ENCODE measurements at places on chromosomes 3 and 15.
A peak's percentile ranks its signal among the peaks of the same experiment; 100 is the strongest.

DNA sequence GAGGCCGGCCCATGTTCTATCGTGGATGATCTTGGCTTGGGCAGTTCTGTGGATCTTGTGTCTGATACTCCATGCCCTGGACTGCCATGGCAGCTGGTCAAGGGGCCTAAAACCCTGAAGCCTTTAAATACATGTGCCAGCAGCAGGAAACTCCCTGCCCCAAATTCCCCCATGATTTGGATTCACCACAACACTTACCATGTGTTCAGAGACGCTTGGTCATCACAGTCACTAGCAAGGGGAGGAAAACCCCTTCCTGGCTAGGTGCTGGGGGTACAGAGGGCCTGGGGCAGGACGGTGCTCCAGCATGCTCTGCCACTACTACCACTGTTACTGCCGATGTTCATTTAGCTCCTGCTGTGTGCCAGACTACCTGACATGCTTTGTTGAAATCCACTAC lies 94.4 kb downstream of the DNAJB8 start:
- DNase-seq = no peak

DNA sequence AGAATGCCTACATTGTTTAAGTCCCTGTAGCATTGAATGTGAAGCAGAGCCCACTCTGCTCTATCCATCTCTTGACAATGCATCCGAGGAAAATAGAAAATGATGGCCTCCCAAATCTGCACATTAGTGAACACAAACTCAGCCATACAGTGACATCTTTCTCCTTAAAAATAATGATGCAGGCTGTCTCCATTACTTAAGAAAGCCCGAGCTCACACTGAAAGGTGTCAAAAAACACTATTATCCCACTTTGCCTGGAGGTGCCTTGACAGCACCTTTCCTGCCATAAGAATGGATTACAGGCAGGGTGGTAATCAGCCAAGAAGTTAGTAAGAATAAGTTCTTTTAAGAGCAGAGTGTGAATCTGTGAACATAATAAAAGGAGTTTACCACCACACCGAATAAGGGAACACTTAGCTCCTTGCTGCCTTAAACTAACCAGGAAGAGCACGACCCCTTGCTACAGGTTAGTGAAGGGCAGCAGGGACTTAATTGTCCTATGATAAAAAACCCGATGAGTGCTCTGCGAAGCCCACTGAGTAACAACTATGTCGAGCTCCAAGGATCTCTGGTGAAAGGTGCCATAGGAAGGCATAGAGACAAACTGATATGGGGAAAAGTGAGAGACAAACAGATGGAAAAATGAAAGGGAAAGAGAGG lies 123.2 kb upstream of the TUSC7 start:
- no peak for DNase-seq

DNA sequence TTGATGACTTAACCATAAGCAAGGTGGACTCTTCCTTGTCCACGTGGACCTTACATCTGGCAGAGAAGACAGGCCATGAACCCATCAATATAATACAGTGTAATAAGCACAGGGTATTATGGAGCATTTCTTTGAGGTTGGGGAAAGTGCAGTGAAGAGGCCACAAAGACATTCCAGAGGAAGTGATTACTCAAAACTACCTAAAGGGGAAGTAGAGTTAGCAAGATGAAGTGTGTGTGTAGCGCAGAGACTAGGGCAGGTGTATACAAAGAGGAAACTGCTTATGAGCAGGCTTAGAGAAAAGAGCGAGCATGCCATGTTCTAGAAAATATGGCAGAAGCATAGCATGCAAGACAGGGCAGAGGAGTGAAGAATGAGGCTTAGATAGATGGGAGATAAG lies 17.9 kb downstream of the CP start:
- no peak for DNase-seq

DNA sequence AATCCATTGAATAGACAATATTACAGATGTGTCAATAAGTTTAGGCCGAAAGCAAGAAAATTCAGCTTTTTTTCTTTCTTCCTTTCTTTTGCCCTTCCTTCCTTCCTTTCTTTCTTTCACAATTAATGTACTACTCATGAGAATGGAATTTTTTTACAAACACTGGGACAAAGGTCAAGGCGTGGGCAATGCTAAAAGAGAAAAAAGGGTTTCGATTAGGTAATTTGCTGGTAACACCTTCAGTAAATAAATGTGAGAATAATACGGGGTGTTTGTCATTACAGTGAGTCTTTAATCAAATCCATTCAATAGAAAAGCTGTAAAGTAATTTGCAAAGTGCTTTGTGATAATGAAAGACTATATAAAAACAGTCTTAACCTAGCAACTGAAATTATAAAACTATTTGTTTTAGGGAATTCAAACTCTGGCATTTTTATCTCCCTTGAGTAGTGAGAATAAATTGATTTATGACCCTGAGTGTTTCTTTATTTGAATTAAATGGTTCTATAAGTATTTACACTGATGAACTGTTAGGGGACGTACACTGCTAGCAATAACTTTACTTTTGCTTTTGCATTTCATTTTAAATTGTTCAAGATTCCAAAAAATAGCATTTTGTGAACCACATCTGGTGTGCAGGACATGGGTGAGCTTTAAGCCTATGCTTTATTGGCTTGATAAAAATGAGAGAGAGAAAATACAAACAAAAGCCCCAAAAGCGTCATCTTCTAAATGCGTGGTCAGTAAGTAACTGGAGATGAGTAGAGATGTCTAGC lies 104.2 kb upstream of the THRB start:
- DNase-seq = no peak

GRCh38 chr3:188097791-188098190 lies 56.2 kb upstream of the LPP start:
- DNase-seq = no peak

- DNase-seq = peak; percentile 60
Measured at GRCh38 chr3:171028025-171028778, 1.7 kb upstream of the SLC2A2 start.

- DNase-seq = no peak
Measured at GRCh38 chr15:81069356-81069755, 64.7 kb upstream of the CFAP161 start.

GRCh38 chr3:122563717-122564025 lies 429 bp downstream of the PARP9 start:
- DNase-seq = no peak

GRCh38 chr3:189262746-189263145 lies 91.0 kb downstream of the TPRG1 start:
- DNase-seq = peak; percentile 28

DNA sequence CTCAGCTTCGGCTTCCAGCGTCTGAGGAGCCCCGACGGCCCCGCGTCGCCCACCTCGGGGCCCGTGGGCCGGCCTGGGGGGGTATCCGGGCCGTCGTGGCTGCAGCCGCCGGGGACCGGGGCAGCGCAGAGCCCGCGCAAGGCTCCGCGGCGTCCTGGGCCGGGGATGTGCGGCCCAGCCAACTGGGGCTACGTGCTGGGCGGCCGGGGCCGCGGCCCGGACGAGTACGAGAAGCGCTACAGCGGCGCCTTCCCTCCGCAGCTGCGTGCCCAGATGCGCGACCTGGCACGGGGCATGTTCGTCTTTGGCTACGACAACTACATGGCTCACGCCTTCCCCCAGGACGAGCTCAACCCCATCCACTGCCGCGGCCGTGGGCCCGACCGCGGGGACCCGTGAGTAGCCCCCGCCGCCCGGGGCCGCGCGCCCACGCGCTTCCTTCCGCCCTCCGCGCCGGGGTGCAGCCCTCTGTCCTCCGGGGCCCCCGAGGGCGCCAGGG lies 462 bp downstream of the EDEM1 start:
- DNase-seq = no peak

- DNase-seq = no peak
Measured at GRCh38 chr15:32956006-32956405, 238.2 kb downstream of the GREM1 start.

GRCh38 chr3:128316481-128316891 lies 150.2 kb downstream of the DNAJB8 start:
- DNase-seq = no peak

DNA sequence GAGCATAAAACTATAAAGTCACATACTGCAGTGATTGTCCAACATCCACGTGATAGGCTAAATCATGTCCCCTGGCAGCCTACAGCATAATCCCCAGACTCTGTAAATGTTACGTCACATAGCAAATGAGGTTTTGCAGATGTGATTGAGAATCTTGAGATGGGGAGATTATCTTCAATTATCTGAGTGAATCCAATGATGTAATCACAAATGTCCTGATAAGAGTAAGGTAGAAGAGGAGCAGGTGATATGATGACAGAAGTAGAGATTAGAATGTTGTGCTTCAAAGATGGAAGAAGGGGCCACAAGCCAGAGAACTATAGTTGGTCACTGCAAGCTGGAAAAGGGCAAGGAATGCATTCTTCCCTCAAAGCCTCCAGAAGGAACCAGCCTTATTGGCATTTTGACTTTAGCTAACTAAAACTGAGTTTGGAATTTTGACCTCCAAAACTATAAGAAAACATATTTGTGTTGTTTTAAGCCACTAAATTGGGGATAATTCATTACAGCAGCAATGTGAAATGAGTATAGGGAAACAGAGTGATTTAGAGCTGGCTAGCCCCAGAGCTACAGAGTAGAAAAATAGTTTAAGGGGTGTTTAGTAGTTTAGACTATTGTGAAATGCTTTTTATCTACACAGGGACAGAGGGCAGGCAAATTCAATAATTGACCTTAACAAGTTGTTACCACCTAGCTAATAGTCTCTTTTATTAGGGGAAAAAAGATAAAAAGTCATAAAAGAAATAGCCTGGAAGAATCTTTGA lies 15.2 kb downstream of the SLC2A2 start:
- no peak for DNase-seq

- no peak for DNase-seq
Measured at GRCh38 chr3:124635169-124635539, 95.1 kb upstream of the UMPS start.

- DNase-seq = peak; percentile 45
Measured at GRCh38 chr3:57048052-57048671, 12.3 kb upstream of the SPATA12 start.

GRCh38 chr15:92395098-92395635 lies 1.5 kb downstream of the ST8SIA2 start:
- no peak for DNase-seq

DNA sequence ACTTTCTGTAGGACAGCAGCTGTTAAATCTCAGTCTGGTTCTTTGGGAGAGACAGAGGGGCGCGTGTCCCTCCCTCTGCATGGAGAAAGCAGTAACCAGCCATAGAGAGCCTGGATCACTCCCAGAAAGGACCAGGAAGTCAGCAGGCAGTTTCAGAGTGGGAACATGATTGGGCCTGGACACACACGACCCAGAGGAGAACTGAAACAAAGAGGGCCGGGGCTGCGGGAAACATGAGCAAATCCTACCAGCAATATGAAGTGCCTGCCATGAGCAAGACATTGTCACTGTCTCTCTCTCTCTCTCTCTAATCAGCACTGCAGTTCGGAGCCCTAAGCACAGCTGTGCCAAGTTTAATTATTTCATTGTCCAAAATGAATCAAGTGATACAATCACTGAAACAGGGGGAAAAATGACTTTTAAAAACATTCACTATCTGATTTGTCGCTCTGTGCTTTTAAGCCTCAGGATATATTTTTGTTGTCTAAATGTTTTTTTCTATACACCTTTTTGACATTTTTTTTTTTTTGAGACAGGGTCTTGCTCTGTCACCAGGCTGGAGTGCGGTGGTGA lies 17.6 kb downstream of the MUC13 start:
- no peak for DNase-seq

DNA sequence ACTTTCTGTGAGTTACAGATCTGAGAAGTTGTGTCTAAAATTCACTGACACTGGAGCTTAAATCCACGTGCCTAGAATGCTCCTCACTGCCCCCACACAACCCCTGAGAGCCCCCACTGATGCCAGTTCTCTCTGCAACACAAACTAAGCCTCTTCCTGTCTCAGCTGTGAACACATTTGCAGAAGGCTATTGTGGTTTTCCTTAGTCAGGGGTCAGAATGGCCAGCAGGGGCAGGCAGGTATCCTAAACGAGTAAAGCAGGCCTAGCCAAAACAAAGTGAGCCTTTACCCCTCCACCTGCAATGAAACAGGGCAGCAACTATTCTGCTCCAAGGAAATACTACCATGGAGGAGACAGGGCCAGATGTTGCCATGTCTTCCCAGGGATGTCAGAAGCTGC lies 78.6 kb downstream of the FHIT start:
- DNase-seq = no peak

- DNase-seq = no peak
Measured at GRCh38 chr15:43955140-43955539, 128.3 kb downstream of the WDR76 start.

DNA sequence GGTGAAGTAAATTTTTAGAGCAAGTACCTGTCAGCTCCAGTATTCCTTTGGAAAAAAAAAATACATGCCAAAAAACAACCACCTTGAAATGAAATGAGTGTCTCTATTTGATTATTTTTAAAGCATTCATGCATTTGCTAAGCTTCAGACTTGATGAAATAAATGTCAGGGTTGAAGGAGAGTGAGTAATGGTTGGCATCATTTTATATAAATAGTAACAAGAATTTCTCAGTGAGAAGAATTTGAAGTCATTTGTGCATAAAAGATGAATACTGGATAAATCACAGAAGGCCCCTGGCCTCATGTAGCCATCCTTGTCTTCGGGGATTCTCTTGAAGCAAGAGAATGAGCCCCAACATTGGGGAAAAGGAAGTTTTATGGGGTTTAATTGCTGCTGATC lies 318.4 kb downstream of the LPP start:
- DNase-seq = no peak

Measured in NCI-H1105 (cell line).